ENCODE measurements at places on chromosomes 16 and 17. TPM values are rescaled to one million over a fixed set of nuclear protein-coding genes. Genes with fewer than 3 reads are reported as not detected.
A peak's percentile ranks its signal among the peaks of the same experiment; 100 is the strongest.

DNA sequence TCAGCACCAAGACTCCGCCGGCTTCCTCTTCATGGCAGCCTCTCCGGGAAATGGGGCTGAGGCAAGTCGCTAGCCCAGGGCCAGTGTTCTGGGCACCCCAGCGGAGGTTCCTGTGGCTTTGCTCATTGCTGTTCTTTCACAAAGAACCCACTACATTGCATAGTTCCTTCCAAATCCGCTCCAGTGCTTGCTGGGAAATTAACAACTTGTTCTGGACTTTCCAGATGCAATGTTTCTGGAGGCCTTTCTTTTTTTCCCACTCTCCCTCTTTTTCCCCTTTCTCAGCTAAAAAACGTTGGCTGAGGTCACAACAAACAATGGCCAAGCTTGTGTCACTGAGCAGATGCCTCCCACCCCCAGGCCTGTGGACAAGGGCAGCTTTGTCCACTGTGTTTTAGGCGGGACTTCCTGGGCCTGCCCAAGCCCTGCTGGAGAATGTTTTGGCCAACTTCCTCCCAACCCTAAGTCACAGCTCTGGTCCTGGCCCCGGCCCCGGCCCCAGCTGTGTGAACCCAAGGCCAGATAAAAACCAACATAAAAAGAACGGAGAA lies 131.5 kb upstream of the RCVRN start:
- DNase-seq, result peak; percentile 40
- H3K36me3 ChIP-seq, result no peaks in the 10 kb centered on the region
- no peak overlapping the region for H3K4me3 ChIP-seq
- H3K4me1 ChIP-seq, result peaks cover 10% of the 10 kb centered on the region
- H3K27me3 ChIP-seq, result no peaks in the 10 kb centered on the region

Gene GP1BA
- not detected for total RNA-seq

Gene DNAI2
- not detected for total RNA-seq

Gene TRIM72
- total RNA-seq, result not detected

DNA sequence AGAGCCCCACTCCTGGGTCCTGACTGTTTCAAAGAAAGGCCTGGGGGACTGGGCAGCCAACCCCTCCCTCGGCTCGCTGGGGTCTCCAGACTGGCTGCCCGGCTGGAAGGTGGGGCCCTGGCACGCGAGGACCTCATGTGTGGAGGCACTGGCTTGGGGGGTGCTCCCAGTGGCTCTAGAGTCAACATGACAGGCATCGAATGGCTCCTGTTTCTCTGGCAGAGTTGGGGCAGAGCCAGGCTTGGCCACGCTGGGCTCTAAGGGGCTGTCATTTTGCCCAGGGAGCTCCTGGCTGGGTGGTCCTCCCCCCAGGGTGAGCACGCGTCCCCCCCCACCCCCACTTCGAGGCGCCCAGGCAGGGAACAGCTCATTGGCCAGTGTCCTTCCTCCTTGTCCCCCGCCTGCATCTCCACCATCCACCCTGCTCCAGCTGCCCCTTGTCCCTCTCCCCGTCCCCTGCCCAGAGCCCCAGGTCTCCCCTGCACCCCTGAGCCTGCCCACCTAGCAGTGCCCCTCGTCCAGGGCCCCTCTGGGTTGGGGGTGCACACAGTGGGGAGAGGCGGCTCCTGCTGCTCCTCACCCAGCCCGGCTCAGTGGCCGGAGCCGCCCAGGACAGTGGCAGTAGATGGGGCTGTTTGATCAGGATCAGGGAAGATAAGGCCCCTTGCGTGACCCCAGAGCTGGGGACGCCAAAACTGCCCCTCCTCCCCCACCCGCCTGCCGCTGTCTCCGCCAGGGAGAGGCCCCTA lies 2.7 kb downstream of the GCGR start:
- H3K27ac ChIP-seq, result no peak overlapping the region
- no peaks in the 10 kb centered on the region for H3K4me1 ChIP-seq
- DNase-seq, result no peak

DNA sequence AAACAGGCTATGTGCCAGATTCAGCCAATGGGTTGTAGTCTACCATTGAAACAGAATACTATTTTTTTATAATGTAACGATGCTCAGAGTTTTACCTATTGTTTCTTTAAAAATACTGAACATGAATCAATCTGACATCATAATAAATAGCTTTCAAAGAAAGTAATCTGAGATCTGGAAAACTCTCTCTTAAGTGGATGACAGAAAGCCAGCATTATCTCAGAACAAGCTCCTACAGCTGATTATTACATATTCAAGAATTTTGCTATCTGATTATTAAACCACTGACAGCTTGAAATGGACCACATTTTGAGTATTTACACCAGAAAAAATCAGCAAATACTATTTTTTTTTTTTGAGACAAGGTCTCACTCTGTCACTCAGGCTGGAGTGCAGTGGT lies 484.2 kb upstream of the SOX9 start:
- DNase-seq, result no peak
- no peak overlapping the region for H3K4me3 ChIP-seq
- H3K4me1 ChIP-seq, result peaks cover 29% of the 10 kb centered on the region
- no peaks in the 10 kb centered on the region for H3K36me3 ChIP-seq

Gene SLC5A11
- total RNA-seq, result not detected

DNA sequence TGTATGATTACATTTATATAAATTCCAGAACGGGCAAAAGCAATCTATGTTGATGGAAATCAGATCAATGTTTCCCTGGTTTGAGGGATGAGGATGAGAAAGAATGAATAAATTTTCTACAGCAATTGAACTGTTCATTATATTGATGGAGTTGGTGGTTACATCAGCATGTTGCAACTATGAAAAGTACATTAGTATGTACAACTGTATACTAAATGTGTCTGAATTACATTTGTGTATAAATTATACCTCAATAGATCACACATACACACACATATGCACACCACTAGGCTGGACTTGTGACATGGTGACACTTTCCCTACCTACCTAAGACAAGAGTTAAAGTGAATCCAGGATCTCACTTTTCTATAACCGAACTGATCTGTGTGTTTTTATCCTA lies 608.0 kb downstream of the CDH11 start:
- no peak overlapping the region for H3K27ac ChIP-seq
- H3K27me3 ChIP-seq, result no peaks in the 10 kb centered on the region
- H3K4me1 ChIP-seq, result no peaks in the 10 kb centered on the region
- DNase-seq, result no peak
- H3K36me3 ChIP-seq, result no peaks in the 10 kb centered on the region

DNA sequence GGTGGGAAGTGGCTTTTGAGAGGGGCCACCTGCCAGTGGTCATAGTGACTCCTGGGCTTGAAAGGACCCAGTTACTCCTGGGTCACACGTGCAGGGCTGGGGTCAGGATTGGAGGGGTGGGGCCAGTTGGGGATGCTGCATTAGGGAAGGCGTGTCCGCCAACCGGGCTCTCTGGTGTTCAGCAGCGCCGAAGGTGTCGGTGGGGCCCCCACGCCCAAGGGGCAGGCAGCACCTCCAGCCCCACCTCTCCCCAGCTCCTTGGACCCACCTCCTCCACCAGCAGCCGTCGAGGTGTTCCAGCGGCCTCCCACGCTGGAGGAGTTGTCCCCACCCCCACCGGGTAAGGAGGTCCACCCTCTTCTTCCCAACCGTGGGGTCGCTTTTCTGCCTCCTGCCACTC lies 9.5 kb downstream of the ABI3 start:
- no peak for DNase-seq
- H3K27ac ChIP-seq, result no peak overlapping the region
- H3K27me3 ChIP-seq, result peaks cover 23% of the 10 kb centered on the region

Gene NUPR1
- total RNA-seq, result 54.8 TPM

Gene HBZ
- not detected for total RNA-seq

- DNase-seq, result no peak
- H3K27me3 ChIP-seq, result no peaks in the 10 kb centered on the region
- H3K4me3 ChIP-seq, result no peak overlapping the region
Measured at GRCh38 chr17:77126519-77126918, 14.2 kb upstream of the SEC14L1 start.

DNA sequence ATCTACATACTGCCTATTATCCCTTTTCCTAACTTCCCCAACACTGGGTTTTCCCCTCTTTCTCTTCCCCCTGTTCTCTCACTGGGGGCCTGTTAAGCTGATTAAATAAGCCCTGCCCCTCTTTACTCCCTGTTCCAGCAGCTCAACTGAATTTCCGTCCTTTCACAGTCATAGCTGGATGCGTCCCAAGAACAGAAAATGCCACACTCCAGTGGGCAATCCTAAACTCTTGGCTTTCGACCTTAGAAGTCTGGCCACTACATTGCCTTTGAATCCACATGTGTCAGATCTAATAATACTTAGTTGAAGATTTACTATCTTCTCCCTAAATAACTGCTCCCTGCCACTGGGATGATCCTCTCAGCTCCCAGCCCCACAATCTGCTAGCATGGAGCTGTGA lies 34.5 kb downstream of the KCNJ16 start:
- H3K27me3 ChIP-seq, result no peaks in the 10 kb centered on the region
- H3K4me1 ChIP-seq, result 0 out of 2 replicates have a peak, but pooled peaks cover 5% of the 10 kb centered on the region
- DNase-seq, result peak; percentile 3
- no peak overlapping the region for H3K27ac ChIP-seq

DNA sequence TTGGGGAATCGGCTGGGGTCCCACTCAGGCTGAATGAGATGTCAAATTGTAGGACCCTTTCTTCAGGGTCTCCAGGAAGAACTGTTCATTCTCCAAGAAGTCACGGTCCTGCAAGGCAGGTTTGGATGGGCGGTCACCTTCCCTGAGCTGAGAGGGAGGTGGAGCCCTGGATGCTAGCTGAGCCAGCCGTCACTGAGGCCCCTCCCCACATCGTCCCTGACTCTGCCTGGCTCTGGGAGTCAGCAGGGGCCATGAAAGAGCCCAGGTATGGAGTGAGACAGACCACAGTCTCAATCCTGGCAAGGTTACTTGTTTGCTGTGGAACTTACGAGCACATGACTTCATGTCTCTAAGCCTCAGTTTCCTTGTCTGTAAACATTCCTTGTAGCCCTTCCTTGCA lies 6.0 kb upstream of the MRPL38 start:
- no peak overlapping the region for H3K4me3 ChIP-seq
- H3K4me1 ChIP-seq, result peaks cover 11% of the 10 kb centered on the region
- H3K27me3 ChIP-seq, result no peaks in the 10 kb centered on the region
- no peaks in the 10 kb centered on the region for H3K36me3 ChIP-seq
- no peak overlapping the region for H3K27ac ChIP-seq
- no peak for DNase-seq

- H3K4me1 ChIP-seq, result no peaks in the 10 kb centered on the region
- H3K4me3 ChIP-seq, result no peak overlapping the region
- H3K27ac ChIP-seq, result no peak overlapping the region
- H3K27me3 ChIP-seq, result no peaks in the 10 kb centered on the region
Measured at GRCh38 chr17:51807460-51807859, 351.1 kb downstream of the CA10 start.

DNA sequence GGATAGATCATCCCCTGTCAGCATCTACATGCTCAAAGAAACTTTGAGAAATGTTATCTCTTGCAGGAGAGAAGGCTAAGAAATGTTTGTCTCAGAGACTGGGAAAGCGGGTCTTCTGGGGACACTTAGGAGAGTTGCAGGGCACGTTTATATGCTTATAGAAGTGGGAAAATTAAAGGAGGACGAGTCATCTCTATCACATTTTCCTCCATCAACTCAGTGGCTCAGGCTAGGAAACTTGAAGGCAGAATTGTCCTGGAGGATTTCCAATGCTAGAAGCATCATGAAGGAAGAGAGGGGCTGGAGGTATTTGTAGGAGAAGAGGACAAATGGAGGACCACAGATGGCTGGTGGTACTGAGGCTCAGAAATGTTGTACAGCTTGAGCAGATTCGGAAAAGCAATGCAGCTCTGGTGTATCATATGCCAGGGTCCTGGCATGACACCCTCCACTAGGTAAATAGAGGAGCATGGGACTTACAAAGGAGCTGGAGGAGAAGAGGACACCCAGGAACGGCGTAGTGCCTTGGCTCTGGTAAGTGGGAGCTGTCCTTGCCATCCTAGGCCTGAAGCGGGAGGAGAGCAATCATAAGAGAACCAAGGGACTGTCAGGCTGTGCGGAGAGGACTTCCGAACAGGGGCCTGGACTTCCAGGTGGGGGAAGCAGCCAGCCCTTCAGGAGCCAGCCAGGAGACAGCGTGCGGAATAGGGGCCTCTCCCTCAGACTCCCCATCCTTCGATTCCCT lies 4.5 kb upstream of the HS3ST3B1 start:
- no peaks in the 10 kb centered on the region for H3K36me3 ChIP-seq
- no peak overlapping the region for H3K27ac ChIP-seq
- DNase-seq, result peak; percentile 39
- no peaks in the 10 kb centered on the region for H3K27me3 ChIP-seq
- H3K4me3 ChIP-seq, result peak overlapping the region; percentile 74

Gene WWOX
- total RNA-seq, result 6.6 TPM

GRCh38 chr16:71894229-71894920 lies 956 bp upstream of the IST1 start:
- DNase-seq, result peak; percentile 74
- H3K4me1 ChIP-seq, result peaks cover 8% of the 10 kb centered on the region
- peak overlapping the region; percentile 90 for H3K4me3 ChIP-seq

DNA sequence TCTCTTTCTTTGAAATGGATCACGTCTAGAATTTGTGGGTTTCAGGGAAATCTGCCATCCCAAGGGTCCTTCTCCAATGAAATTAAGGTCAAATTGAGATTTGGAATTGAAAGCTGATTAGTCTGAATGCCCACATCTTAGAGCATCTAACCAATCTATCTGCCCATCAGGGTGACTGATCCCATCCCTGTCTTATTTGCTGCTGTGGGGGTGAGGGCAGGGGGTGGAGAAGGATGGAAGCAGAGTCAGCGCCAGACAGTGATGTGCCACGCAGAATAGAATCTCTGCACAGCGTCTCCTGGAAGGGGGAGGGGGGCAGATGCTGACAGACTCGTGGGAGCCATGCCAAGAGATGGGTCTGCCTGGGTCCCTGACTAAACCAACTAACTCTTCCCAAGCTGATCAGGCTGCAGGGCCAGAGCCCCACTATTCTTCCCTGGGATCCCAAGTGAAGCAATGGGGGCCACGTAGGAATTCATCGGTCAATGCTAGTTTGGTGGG lies 32.1 kb downstream of the CDK5RAP3 start:
- peak; percentile 45 for DNase-seq
- peak overlapping the region; percentile 96 for H3K27ac ChIP-seq
- H3K27me3 ChIP-seq, result no peaks in the 10 kb centered on the region
- H3K4me1 ChIP-seq, result peaks cover 45% of the 10 kb centered on the region
- H3K4me3 ChIP-seq, result no peak overlapping the region
- H3K36me3 ChIP-seq, result no peaks in the 10 kb centered on the region

Gene CAPNS2
- total RNA-seq, result not detected

Gene SLC13A2
- not detected for total RNA-seq

DNA sequence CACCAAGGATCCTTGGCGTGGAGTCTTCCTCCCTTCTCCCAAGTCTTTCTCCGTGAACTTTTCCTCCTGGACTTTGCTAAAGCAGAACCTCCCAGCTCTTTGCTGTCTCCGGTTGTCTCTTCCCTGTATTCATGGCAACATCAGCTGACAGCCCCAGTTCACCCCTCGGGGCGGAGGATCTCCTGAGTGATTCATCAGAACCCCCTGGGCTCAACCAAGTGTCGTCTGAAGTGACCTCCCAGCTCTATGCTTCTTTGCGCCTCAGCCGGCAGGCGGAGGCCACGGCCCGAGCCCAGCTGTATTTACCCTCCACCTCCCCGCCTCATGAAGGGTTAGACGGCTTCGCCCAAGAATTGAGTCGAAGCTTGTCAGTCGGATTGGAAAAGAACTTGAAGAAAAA lies 943 bp downstream of the CNTROB start:
- peak overlapping the region; percentile 44 for H3K27ac ChIP-seq
- peaks cover 4% of the 10 kb centered on the region for H3K36me3 ChIP-seq
- peak overlapping the region; percentile 83 for H3K4me3 ChIP-seq

Gene MT1M
- 3.8 TPM for total RNA-seq

- no peaks in the 10 kb centered on the region for H3K27me3 ChIP-seq
- peak overlapping the region; percentile 89 for H3K27ac ChIP-seq
- H3K4me3 ChIP-seq, result no peak overlapping the region
- H3K36me3 ChIP-seq, result no peaks in the 10 kb centered on the region
- peak; percentile 89 for DNase-seq
Measured at GRCh38 chr17:17416400-17417360, 60.1 kb upstream of the MED9 start.
